ENCODE measurements at places on chromosomes 11 and 22.

GRCh38 chr11:108302121-108302785, 79.4 kb downstream of the ATM start:
- DNase-seq, result peak; percentile 7

- DNase-seq, result no peak
These were observed 2.5 kb upstream of the SMARCB1 start for GRCh38 chr22:23784215-23784732.

DNA sequence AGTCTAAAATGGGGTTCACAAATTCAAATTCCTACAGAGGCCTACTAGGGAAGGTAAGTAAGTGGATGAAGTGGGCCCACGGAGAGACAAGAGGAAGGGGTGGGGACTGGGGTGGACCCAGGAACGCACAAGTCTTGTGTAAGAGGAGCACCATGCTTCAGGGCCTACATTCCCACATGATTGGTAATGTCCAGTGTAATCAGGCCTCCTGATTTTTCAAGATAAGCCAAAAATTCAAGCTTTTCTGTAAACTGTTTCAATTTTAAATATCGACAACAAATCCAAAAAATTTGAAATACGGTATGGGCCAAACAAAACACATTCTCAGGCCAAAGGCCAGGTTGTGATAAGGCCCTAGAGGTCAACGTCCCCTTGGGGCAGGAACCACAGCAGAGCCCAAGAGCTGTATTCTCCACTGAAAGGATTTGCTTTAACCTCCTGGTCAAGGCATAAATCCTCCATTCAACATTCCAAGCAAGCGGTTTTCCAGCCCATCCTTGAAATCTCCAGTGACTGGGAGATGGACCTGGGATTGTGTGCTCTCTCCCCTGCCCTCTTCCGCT, 116.4 kb downstream of the TRIM29 start:
- DNase-seq, result no peak

- DNase-seq, result no peak
These were observed 6.7 kb upstream of the SLC6A5 start for GRCh38 chr11:20592741-20593140.

DNA sequence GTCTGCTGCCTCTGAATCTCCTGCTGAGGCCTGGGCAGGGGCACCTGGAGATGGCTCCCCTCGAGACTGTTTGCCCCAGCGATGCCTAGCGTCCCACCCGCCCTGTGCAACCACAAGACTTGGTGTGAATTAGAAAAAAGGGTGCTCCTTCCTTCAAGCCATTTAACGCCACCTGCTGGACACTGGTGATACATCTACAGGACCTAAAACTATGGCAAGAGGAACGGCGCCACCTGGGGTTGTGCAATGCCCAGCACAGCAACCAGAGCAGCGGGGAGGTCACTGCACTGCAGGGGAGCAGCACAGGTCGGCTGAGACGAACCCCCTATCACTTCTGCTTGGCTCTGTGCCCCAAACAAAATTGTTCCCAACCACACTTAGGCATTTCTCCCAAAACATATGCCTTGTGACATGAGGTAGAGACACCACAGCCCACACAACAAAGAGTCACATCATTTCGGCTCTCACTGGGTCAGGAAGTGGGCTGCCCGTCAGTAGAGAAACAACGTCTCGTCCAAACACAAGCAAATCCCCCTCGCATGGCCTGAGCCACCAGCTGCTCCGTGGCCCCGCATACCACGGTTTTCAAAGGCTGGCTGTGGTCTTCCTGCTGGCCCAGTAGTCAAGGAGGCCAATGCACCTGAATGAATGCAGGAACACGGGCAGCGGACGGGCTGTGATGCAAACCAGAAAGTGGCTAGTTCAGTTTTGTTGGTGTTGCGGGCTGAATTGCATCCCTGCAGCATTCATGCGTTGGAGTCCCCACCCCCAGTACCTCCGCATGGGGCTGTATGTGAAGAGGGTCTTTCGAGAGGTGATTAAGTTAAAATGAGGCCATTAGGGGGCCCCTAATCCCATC, 171.9 kb downstream of the SHANK2 start:
- DNase-seq, result peak; percentile 28

- peak; percentile 61 for DNase-seq
These were observed 1.1 kb upstream of the EXT2 start for GRCh38 chr11:44094260-44094868.

- DNase-seq, result no peak
These were observed 358.3 kb upstream of the CTSC start for GRCh38 chr11:88695689-88696414.

GRCh38 chr22:27842201-27842600, 40.6 kb upstream of the MN1 start:
- DNase-seq, result no peak

- DNase-seq, result peak; percentile 18
These were observed 5.6 kb downstream of the CLCF1 start for GRCh38 chr11:67367761-67368227.
